IMR-90 (cell line): ENCODE measurements at places on chromosomes 5 and 9.

DNA sequence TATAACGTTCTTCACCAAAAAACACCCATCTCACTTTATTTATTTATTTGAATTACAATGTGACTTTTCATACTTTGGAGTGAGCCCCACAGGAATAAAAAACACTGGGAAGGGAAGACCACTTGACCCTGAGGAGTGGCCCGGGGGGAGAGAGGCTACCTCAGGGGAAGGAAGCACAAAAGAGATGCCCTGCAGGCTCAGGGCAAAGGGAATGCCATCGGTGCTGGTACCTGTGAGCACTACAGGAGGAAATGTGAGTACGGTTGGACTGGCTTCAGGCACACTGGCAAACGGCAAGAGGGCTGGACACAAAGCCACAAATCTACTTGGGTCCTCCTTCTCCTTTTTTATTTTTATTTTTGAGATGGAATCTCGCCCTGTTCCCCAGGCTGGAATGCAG is 363.9 kb upstream of the KLF4 start:
- DNase-seq: no peak

DNA sequence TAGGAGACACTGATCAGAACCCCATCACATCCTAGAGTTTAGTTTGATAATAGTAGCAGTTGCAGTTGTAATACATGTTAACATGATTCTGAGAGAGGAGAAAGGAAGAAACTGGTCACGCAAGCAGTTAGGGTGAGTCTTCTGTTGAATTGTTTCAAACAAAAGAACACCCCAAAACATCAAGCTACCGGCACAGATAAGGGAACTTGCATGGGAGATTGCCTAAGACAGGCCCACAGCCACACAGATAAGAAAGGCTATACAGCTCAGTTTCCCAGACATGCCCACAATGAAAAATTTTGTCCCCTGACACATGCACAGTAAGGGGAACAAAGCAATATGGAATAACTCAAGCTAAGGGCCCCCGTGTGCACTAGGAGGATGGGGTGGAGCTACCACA is 15.9 kb downstream of the HSPB3 start:
- no peak for DNase-seq

- DNase-seq: no peak
These were observed 109.3 kb upstream of the TMEM161B start for GRCh38 chr5:88377705-88378656.

DNA sequence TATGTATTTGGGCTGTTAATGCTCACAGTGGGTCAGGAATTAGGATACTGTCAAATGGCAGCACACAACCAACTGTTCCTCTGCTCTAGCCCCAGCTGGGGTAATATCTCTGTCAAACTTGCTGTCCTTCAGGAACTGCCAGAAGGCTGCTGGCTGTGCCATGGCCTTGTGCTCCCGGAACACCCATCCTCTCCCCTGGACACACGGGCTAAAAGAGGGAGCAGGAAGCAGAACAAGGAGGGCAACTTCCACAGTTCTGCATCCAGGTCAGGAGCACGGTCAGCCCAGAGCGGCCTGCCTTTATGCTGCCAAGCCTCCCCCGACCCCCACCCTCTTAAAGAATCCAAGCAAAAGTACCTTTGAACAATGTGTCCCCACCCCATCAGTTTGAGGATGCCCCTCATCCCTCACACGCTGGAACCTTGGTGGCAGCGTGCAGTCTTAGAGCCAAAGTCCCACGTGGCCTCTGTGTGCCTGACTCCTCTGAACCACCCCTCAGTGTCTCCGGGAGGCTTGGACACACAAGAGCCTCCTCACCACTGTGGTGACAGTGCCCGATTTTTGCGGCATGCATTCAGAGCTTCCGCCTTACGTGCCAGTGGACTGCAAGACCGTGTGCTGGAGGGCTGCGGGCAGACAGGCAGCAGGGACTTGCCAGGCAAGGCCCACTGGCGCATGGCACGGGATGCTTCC is 60.8 kb downstream of the PSMB7 start:
- DNase-seq: no peak

- no peak for DNase-seq
These were observed 69.0 kb upstream of the MSX2 start for GRCh38 chr5:174655351-174655750.
